ACHN (cell line): ENCODE measurements at places on chromosomes 5 and 9.

- DNase-seq, result no peak
These were observed 22.7 kb downstream of the ANKRD33B start for GRCh38 chr5:10586555-10586954.

- DNase-seq, result no peak
These were observed 74.9 kb upstream of the CER1 start for GRCh38 chr9:14797435-14797834.

DNA sequence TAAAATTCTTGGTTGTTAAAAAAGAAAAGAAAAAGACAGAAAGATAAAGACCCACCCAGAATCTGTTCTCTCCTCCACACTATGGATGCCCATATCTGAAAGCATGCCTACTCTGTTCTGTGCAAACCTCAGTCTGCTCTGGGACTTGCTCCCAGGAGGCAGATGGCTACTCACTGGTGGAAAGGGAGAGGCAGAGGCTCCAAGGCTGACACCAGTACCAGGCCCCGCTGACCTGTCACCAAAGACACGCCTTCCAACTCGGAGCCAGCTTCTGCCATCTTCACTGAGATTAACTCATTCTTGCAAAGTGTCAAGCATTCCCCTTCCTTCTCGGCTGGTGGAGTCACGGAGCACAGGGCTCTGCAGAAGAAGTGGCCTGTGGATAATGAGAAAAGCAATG is 21.6 kb downstream of the SH3TC2 start:
- no peak for DNase-seq

DNA sequence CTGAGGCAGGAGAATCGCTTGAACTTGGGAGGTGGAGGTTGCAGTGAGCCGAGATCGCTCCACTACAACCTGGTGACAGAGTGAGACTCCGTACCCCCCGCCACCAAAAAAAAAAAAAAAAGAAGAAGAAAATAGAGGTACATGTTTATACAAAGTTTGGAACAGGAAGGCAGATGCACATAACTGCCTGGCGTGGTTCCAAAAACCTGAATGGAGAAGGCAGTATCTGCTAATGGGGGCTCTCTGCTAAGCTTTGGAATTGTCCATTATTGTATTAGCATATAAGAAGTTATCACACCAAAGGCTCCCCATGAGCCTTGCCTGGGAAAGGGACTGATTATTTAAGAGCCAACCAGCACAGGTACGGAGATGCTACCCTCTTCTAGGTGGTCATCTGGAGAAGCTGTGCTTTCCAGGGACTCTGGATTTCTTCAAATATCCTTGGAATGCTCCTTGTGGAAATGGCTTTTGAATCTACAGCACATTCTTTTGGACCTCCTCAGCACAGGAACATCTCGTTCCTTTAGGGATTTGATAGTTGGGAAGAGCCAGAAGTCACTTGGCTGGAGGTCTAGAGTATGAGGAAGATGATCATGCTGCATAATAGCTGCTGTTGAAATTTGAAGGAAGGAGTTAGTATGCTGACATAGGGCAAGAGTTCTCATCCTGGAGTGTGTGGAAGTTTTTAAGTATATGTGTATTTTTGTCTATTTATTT is 42.5 kb upstream of the ABCA1 start:
- no peak for DNase-seq

DNA sequence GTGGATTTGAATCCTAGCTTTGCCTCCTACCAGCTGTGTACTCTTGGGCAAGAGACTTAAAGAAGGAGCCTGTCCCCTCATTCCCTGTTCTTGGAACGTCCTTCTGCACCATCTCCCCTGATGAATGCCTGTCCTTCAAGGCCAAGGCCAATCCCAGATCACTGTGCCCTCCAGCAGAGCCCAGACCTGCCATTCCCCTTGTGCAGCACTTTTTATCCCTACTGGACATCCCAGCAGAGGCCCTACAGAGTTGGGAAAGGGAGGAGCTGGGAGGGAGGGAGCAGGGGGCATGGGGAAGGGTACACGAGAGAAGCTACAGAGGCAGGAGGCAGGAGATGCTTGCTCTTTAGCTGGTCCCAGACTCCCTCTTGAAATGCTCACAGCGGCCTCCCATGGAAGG is 223.9 kb downstream of the PBX3 start:
- no peak for DNase-seq

DNA sequence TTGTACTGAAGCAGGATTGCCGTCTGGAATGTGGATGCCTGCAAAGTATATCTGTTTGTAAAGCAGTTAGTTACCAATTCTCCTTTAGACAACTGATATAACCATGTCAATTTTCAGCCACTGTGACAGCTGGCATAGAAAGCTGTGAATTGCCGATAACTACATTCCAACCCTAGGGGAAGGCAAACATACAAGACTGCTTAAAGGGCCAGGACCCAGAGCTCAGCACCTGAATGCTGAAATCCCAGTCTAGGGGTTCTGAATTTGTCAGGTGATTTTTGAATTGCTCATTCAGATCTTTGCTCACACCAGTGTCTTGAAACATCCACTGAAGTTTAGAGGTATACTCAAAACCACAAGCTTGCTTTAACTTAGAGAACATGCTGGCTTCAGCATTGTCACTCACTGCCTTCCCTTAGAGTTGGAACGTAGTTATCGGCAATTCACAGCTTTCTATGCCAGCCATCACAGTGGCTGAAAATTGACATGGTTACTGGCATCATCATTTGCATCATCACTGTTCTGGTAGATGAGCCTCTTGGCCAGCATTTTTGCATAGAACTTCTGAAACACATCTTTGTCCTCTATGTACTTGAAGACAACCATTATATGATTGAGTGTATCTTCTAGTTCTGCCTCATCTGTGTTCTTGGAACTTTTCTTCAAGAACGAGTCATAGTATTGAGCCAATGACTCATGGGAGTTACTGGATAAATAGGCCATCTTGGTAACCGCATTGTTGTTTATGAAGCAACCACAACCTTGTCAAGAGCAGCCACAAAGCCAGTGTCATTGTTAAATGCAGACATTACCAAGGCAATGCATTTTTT is 82.1 kb downstream of the CCDC192 start:
- DNase-seq, result peak; percentile 24

DNA sequence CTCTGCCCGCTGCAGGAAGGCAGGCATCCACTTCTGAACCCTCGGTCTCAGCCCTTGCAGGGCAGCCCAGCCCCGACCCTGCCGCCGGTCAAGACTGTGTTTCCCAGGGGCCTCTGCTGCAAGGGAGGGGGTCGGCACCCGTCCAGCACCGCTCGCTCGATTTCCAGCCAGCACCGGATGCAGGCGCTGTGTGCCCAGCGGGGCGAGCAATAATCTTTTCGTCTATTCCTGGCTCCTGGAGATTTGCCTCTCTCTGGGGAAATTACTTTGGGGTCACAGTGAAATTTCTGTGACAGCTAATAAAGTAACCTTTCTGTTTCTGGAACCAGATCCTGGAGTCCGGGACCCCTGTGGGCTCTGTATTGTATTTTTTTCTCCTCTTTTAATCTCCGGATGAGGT is 155.3 kb downstream of the COL23A1 start:
- DNase-seq, result no peak

DNA sequence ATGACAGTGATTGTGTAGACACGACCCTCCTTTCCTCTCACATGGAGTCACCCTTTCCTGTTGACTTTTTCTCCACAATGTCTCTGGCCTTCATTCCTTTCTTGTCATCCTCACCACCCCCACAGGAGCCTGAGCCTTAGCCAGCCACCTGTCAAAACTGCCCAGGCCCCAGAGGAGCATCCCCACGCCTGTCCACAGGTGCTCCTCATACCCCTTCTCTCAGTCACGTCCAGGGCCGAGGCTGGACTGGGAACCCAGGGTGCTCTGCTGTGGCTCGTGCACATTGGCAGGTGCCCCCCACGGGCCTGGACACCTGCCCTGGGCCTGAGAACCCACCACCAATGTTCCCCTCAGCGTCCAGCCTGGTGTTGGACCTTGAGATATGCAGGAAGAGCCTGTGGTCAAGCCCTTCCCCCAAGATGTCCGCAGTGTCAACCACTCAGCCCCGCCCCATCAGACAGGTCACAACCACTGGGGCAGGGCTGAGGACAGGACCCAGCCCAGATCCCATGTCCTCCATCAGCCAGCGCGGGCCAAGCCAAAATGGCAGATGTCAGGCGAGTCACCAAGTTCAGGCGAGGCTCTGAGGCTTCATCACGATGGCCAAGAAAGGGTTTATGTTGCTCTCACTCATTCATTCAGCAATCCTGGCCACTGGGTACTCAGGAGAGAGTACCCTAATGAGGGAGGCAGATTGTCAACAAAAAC is 65.8 kb upstream of the STXBP1 start:
- no peak for DNase-seq

DNA sequence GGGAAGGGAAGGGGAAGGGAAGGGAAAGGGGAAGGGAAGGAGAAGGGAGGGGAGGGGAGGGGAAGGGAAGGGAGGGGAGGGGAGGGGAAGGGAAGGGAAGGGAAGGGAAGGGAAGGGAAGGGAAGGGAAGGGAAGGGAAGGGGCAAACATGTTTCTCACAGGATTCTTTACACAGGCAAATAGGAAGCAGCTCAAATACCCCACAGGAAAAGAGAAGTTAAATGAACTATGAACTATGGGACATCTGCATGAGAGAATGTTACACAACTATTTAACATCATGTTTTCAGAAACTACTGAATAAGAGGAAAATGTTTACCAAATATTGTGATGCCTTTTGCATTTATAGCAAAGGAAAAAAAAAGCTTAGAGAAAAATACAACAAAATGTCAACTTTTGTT is 125.4 kb upstream of the SLC30A5 start:
- DNase-seq, result no peak

- peak; percentile 49 for DNase-seq
These were observed 586 bp downstream of the TXN start for GRCh38 chr9:110255463-110256379.

DNA sequence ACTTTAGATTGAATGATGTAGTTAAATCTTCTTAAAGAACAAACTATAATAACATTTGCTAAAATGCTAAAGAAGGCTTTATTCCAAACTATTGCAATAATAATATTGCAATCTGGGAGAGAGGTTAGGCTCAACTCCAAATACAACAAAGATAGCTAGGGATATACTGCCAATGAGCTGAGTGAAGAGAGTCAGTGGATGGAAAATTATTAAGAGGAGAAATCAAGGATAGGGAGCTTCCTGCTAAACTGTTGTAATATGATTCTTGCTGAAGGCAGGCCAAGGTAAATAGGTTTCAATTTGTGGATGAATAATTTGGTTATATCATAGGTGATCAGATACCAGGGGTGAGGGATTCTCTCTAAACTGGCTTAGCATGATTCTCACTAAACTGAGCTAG is 1651.5 kb downstream of the EFNA5 start:
- no peak for DNase-seq

- no peak for DNase-seq
These were observed 188.6 kb downstream of the CYLC2 start for GRCh38 chr9:103183701-103184171.

DNA sequence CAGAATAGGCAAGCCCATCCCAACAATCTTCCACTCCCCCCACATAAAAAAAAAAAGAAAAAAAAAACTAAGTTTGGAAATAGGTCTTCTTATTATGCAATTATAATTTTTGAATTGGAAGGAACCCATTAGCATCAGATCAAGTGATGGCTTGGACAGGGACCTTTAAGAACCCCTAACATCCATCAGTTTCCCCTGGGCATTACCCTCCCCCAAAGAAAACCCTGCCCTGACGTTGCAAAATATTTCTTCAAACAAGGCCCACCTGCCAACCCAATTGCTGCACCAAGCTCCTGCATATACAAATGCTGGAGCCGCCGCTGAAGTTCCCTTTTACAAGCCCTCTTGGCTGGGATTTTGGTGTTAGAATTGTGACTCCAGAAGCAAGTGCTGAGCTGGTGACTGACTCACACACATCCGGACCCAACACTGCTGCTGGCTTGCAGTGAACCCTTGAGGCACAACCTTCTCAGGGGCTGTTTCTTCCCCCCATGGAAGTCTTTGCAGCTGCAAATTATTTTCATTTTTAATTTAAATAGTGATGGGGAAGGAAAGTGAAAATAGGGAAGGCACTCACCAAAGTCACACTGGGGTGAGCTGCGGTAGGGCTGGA is 56.1 kb upstream of the AFAP1L1 start:
- DNase-seq, result no peak

GRCh38 chr5:116032991-116033390 is 719 bp downstream of the ARL14EPL start:
- no peak for DNase-seq

GRCh38 chr9:2411459-2412215 is 209.9 kb upstream of the VLDLR start:
- no peak for DNase-seq

GRCh38 chr5:141816598-141817399 is 61.4 kb downstream of the PCDH1 start:
- no peak for DNase-seq

DNA sequence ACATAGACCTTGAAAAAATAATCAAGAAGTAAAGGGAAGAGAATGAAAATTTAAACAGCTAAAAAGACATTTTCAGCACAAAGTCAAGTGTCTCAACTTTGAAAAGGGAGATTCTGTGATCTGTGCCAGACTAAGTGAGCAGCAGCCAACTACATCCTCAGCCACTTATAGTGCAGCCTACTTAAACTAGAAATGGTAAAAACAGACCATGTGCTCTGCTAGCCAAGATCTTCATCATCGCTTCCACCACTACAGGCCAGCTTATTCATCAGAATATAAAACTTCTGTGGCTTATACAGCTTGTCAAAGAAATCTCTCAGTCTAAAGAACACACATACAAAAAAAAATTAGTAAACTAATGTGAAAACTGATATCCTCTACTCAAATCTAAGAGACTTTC is 63.5 kb downstream of the CEMIP2 start:
- no peak for DNase-seq

DNA sequence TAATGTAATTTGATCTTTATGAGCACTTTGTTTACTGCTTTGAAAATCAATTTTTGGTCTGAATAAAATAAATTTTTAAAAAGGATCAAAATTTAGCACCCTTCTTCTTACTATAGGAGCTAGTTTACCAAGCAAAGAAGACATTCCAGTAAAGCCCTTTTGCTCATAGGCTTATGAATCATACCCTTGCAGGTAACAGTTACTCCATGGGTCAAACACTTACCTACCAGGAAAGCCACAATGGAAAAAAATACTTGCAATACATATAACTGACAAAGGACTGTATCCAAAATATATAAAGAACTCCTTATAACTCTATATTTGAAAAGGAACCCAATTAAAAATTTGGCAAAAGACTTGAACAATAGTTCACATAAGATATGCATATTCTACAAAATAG is 66.6 kb downstream of the SHOC1 start:
- peak; percentile 11 for DNase-seq
